ENCODE measurements at places on chromosomes 6 and 20.

DNA sequence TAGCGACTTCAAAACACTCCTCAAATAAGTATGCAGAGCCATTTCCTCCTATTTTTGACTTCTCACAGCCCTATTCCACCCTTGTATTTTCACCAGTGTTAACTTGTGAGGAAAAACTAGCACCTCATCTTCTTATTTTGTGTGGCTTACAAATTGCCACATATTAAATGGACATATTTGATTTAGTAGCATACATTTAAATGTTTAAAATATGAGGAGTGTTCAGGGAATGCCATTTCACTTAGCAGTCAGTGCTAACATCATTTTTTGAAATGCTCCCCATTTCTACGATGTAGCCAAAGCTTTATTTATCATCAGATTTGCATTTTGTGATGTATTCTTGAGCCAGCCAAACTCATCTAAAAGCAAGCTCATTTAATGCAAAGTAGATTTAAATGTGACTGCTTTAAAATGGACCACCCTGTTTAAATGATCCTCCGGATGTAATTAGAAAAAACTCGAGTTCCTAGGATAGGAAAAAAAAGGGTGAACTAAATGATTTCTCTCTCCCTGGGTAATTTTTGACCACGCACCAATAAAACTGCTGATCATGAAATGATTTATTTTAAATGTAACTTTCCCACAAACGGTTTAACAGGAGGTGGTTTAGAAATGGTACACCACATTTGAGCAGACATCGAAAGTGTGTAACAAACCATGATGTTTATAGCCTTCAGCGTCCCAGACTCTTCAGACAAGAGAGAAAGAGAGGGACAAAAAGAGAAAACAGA lies 172.6 kb downstream of the CD83 start:
- DNase-seq, result peak; percentile 28

- DNase-seq, result no peak
Measured at GRCh38 chr6:134495890-134496248, 178.0 kb upstream of the SGK1 start.

DNA sequence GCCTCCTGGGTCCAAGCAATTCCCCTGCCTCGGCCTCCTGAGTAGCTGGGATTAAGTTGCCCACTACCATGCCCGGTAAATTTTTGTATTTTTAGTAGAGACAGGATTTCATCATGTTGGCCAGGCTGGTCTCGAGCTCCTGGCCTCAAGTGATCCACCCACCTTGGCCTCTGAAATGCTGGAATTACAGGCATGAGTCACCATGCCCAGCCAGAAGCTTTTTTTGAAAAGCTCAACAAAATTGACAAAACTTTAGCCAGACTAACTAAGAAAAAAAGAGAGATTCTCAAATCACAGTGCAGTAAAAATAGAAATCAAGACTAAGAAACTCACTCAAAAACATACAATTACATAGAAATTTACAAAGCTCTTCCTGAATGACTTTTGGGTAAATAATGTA lies 420.6 kb downstream of the COL12A1 start:
- DNase-seq, result no peak

GRCh38 chr6:37547564-37548061 lies 47.9 kb upstream of the CCDC167 start:
- no peak for DNase-seq

DNA sequence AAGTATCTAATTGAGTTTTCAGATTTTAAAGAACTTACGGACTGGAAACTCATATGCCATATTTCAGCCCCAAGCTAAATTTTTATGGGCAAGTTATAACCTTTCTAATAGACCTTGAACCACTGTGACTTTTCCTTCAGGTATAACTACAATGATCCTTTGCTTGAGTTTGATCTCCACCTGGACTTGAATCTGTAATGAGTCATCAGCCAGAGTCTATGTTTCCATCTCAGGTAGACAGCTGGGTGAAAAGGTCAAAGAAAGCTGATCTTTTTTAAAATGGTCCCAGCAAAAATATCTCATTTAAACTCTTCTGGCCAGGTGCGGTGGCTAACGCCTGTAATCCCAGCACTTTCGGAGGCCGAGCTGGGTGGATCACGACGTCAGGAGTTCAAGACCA lies 88.4 kb upstream of the SGK1 start:
- DNase-seq, result no peak

GRCh38 chr20:34061695-34062094 lies 50.3 kb downstream of the EIF2S2 start:
- DNase-seq, result no peak
